ENCODE measurements at places on chromosomes 7 and 10.
A peak's percentile ranks its signal among the peaks of the same experiment; 100 is the strongest.

- no peak for DNase-seq
Observed at GRCh38 chr7:119737390-119737789, 535.6 kb upstream of the KCND2 start.

DNA sequence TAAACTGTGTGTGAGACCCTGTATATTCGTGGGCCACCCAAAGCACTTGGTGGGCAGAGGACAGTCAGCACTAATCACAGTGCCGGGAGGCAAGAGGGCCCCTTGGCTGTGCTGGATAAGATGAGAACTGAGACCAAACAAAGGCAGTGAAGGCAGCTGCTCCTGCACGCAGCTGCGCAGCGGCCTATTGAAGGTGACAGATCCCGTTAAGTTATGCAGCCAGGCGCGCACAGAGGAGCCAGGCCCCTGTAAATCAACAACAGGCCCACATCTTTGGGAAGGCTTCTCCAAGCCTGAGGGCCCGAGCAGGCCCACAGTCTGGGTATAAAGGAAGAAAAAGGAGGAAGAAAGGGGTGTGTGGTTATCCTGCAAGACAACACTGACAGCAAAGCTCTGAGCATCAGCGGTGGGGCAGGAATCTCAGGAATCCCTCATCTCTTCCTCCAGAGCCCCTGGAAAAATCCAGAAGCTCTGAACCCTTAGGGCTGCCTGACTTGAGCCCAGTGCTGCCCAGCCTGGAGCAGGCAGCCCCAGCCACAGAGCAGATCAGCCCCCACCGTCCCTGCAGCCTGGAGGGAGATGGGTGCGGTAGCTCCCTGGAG, 154.2 kb downstream of the ARHGAP12 start:
- DNase-seq: no peak

DNA sequence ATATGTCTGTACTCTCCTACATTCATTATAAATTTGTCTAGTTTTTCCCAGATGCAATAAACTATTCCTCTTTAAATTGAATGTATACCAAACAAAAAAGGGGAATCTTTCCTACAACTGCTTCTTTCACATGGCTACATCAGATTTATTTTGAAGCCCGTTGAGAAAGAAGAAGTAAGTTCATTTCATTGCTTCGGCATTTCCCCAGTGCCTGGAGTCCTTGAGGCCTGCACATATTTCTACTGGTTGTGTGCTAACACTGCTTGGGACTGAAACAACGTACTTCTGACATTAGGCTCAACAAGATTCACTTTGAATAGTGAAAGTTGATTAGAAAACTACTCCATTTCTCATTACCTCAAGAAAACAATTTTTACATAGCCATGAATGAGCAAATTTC, 201.7 kb downstream of the PHF14 start:
- DNase-seq: no peak

GRCh38 chr10:90418869-90419652, 438.8 kb downstream of the HTR7 start:
- no peak for DNase-seq

- DNase-seq: no peak
Observed at GRCh38 chr10:73924935-73925334, 14.0 kb downstream of the PLAU start.

GRCh38 chr10:122427280-122427679, 27.2 kb upstream of the ARMS2 start:
- DNase-seq: no peak

GRCh38 chr10:124003481-124003870, 89.9 kb downstream of the CHST15 start:
- DNase-seq: no peak

DNA sequence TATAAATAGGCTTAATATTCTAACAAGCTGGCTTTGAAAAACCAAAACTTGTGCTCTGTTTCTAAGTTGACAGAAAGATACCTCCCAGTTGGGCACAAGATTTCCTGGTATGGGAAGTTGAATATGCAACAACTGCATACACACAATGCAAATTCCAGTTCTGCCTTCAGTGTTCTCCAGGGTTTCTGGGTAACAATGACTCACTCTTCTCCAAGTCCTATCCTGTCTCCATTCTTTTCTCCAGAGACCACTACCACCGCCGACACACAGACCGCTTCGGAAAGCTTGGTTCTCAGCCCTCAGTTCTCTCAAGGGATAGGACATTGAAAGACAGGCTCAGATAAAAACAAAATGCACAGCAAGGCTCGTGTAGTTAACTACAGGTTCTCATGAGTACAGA, 12.2 kb downstream of the PDE1C start:
- no peak for DNase-seq

GRCh38 chr7:31068006-31068675, 16.0 kb downstream of the ADCYAP1R1 start:
- DNase-seq: peak; percentile 43

DNA sequence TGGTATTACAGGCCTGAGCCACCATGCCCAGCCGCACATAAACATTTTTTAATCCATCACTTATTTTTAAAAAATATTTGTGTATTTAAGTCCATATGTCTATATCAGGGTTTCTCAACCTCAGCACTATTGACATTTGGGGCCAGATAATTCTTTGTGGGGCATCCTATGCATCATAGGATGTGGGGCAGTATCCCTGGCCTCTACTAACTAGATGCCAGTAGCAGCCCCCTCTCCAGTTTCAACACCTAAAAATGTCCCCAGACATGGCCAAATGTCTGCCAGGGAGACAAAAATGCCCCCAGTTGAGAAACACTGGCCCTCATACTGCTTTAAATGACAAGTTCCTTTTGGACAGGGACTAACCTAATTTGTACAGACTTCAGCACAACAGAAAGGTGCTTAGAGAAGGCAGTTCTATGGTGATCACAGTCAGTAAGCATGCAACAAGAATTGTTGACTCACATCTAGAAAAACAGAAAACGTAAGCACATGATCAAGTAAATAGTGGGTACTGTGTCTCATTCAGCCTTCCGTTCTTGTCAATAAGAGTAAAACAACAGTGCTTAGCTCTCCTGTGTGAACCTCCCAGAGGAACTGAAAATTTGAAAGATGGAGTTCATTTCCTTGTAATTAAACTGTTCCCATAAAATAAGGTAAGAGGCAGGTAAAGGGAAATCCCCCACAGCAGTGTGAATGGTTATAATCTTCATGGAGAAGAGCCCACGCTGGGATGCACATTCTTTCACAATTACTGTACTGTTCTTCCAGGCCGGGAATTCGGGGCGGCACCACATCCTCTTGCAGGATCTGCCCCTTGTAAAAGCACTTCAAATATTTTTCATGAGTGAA, 17.3 kb upstream of the ADRB1 start:
- DNase-seq: no peak

DNA sequence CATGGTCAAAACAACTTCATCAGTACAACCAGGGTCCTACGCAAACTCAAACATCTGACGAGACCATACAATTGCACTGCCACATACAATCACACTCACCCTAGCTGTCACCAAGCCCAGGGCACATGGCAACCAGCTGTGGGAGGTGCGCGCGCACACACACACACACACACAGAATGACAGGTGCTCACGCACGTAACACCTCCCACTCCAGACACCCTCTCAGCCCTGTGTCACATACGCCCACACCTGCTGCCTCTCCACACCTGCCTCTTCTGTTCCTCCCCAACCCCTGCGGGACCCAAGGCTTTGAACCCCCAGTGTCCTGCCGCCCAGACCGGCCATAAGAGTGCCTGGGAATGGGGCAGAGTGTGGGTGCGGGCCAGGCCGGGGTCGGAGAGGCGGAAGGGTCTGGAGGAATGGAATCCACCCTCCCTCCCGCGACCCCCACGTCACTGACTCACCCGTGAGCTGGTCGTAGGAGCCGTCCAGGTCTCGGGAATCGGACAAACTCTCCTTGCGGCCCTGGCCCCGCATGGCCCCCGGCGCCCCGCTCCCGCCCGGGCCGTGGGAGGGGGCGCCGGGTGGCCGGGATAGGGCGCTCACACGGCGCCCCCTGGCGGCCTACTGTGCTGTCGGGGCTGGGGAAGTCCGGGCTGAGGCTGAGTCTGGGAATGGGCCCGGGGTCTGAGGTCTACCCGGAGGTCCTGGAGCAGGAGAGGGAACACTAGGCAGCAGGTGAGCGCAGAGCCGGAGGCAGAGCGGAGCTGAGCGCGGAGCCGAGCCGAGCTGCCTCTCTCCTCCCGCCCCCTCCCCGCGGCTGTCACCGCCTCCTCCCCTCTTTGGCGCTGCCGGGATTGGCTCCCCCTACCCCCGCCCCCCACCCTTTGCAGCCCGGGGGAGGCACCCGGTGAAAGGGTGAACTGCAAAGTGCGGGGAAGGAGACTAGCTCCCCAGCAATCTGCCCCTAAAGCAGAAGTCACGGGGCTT, at the start of gene KCNIP2:
TSS of gene KCNIP2 (minus strand) at position 769 of the 990 bp plus-strand sequence. CDS start at position 537, 232 bp downstream.
- DNase-seq: peak; percentile 88

- DNase-seq: peak; percentile 30
Observed at GRCh38 chr10:79020015-79020491, 48.7 kb upstream of the ZMIZ1 start.

DNA sequence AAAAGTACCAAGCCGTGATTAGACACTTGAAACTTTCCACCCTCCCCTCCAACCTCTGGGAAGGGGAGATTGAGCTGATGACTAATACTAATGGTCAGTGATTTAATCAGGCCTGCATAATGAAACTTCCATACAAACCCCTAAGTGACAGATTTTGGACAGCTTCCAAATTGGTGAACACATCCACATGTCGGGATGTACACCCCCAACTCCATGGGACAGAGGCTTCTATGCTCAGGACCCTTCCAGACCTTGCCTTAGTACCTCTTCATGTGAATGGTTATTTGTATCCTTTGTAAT, 4.8 kb downstream of the NUB1 start:
- no peak for DNase-seq

DNA sequence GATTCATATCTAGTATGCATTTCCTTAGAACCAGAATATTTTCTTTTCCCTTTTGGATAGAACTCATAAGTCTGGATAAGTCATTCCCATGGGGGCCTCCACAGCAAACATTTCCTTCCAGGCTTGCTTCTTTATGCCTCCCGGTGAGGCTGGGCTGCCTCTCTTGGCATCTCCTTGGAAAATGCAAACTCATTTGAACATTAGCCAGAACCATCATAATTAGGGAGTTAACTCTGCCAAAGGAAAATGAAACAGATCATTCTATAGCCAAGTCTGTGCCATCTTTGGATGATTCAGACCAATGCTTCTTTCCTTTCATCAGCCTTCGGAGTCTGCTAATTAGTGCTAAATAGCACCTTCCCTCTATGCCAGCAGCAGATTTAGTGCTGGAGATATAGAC, 81.1 kb downstream of the PLPP4 start:
- no peak for DNase-seq

- DNase-seq: peak; percentile 23
Observed at GRCh38 chr10:12431151-12432101, 82.1 kb downstream of the CAMK1D start.

GRCh38 chr10:43114743-43115611, 23.3 kb upstream of the CSGALNACT2 start:
- peak; percentile 68 for DNase-seq

DNA sequence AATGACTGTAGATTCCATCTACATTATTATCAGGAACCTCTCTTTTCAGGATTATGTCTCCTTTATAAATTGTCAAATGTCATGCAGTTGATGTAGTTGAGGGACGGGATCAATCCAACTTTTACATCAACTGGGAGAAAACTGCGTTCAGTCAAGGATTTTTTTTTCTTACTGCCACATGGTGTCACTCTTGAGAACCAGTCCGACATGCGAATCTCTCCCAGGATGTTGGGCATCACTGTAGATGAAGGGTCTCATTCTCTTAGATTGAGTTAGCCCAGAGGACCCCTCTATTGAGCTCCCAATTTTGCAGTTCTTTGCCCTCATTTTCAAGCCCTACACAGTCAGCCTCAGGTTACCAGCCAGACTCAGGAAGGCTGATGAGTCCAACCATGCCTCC, 120.3 kb upstream of the PTPRZ1 start:
- DNase-seq: no peak

GRCh38 chr10:100508691-100509150, 10.9 kb downstream of the SEC31B start:
- DNase-seq: no peak

Data from spleen (tissue), 13 donors.